ENCODE measurements at places on chromosomes 4 and X.
A peak's percentile ranks its signal among the peaks of the same experiment; 100 is the strongest.

- DNase-seq = no peak
These were observed 19.7 kb downstream of the SPIN3 start for GRCh38 chrX:56975611-56976010.

- no peak for DNase-seq
These were observed 63.8 kb upstream of the ANXA10 start for GRCh38 chr4:168028568-168028967.

DNA sequence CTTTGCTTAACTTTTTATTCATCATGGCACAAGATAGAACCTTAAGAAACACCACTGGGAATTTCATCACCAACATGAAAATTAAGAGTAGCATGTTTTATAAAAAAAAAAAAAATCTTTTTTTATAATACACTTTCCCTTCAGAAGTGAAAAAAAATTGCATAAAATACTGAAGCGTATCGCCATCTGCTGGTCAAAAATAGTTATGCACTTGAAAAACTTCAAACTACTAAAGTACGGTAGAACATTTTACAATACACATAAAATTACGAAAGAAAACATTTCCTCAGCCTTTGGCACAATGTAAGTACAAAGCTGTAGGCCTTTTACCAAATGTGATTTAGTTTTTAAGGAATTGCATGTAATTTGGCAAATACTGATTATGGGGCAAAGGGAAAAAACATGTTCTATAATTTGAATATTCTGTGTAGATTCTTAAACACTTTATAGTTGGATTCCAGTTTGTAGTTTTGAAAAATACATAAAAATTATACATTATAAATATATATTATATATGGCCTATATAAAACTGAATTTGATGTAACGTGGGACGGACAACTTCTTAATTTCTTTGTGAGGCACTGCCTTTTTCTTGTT is 26.5 kb downstream of the HCCS start:
- DNase-seq = peak; percentile 25

DNA sequence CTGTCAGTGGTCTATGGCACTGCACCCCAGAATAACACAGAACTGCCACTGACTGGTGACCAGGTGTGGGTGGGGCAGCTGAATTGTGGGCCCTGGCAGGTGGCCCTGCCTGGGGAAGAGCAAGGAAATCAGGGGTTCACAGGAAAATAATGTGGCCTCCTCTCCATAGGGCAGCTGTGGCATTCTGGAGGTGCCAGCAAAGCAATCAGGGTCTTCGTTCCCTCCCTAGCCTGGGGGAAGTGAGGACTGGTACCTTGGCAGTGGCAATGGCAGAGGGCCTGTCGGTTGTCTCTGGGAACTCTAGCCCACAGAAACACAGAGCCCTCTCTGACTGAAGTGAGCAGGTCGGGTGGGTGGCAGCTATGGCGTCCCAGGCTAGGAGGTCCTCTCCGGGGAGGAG is 223.0 kb downstream of the GRIA2 start:
- no peak for DNase-seq

DNA sequence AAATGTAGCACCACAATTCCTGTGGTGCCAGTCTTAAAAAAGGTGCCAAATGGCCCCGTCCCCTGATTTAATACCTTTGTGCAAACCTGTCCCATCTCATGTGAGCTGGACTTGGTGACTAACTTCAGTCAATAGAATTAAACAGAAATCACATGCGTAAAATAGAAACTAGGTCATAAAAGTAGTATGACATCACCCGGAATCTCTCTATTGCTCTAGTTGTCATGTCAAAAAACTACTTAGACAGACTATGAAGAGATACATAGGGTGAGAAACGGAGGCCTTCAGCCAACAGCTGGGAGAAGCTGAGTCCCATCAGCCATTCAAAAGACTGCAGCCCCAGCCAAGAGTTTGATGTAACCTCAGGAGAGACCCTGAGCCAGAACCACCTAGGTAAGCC is 293.5 kb upstream of the HS3ST1 start:
- no peak for DNase-seq

- no peak for DNase-seq
These were observed 162.7 kb downstream of the NPFFR2 start for GRCh38 chr4:72194453-72194852.

- no peak for DNase-seq
These were observed 110.2 kb upstream of the PRPS2 start for GRCh38 chrX:12681047-12681446.

DNA sequence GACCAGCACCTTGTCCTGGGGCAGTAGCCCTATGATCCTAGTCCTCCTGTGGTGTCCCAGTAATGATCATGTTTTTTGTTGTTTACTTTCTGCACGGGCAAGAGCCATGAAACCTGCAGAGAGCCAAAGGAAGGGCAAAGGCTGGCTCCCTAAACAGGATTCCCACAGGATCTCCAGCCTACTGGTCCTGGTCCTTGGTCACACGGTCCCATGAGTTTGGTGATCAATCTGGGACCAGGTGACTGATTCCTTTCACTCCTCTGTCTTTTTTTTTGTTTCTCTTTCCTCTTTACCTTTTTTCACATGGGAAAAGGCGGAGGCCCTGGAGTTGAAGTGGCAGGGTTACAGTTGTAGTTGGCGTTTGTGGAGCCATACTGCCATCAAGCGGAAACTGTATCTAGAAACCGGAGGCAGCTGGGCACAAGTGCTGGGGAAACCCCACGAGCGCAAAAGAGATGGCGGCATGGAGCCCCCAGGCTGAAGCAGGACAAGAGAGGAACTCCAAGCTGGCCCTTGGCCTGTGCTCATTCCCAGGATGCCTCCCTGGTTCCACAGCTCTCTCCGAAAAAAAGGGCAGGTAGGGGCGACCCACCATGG is 34.6 kb downstream of the NBDY start:
- DNase-seq = no peak

- no peak for DNase-seq
These were observed 130.4 kb downstream of the MSL3 start for GRCh38 chrX:11888421-11888820.

Measured in GM04503 (cell line).